T-helper 1 cell (primary cell): ENCODE measurements at places on chromosomes 1 and 21.
A peak's percentile ranks its signal among the peaks of the same experiment; 100 is the strongest.

DNA sequence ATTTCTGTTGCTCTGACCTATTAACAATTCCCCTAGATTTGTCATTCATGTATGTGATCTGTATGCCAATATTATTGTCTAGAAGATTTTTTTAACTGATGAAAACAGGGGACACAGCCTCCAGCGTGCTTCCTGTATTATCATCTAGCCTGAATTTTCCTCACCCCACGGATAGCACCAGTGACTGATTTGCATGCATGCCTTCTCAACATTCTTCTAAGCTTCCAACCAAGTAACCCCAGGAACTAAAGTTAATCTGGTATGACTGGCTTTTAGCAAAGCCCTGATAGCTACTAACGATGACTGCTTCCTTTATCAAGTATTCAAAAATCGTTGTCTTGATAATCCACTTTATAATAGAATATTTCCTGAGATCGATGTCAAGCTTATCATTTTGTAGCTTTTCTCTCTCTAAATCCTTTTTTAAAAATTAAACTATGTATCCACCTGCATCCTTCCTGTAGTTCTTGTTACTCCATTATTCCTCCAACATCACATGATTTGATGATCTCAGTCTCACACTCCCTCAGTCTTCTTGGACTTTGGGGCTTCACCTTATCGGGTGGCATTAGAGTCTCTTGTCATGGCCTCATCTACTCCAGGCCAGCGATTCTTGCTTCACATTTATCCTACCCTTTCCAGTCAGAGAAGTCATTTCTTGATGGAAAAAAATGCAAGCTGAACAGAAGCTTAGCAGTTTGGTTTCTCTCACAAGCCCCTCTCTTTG, 19.0 kb downstream of the BCAR3 start:
- no peak for DNase-seq

- DNase-seq: peak; percentile 17
Observed at GRCh38 chr1:109214695-109215623, 1.2 kb downstream of the SARS1 start.

DNA sequence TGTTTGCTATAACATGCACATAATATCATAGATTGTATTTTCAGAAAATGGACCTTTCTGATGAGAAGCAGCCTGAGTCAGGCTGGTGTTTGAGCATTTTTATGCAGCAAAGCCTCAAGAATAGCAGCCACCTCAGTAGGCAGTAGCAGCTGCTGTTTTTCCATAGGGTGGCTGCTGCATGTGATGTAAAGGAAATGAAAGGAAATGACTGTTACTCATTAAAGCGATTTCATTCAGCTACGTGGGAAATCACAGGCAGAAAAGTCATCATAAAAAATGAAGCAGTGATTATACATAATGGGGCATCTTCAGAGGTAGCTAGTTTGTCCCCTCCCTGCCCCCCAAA, 110.4 kb downstream of the PATJ start:
- no peak for DNase-seq

- no peak for DNase-seq
Observed at GRCh38 chr1:154440036-154440804, 35.1 kb downstream of the IL6R start.

DNA sequence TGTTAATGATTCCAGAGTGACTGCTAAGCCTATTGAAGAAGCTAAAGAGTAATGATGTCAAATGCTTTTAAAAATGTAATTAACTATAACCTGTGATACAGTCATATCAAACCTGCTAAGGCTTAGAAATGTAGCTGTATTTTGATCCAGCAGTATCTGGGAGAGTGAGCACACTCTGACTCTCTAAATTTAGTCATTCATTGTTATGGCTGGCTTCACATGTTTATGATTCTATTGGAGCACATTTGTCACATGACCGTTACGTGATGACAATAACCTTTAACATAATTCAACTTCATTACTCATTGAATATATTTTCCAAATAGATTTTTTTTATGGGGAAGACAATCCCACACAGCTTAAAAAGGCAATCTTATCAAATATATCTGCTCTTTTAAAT, 587.1 kb downstream of the LMO4 start:
- no peak for DNase-seq

DNA sequence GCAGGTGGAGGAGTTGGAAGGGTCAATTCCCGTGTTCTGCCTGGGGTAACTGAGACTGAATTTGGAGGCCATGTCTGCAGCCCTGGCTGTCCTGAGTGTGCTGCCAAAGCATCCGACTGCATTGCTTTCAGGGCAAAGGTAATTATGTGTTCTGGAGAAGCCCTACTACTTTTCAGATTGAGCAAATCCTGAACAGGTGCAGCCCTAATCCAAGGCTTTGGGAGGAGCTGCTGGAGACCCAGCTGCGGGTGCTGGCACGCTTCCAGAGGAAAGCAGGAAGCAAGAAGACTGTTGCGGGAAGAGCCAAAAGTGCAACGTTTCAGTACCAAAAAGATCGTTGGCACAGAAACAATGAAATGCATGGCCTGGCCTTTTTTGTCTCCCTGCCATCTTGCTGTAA, 73.7 kb upstream of the NRIP1 start:
- no peak for DNase-seq

DNA sequence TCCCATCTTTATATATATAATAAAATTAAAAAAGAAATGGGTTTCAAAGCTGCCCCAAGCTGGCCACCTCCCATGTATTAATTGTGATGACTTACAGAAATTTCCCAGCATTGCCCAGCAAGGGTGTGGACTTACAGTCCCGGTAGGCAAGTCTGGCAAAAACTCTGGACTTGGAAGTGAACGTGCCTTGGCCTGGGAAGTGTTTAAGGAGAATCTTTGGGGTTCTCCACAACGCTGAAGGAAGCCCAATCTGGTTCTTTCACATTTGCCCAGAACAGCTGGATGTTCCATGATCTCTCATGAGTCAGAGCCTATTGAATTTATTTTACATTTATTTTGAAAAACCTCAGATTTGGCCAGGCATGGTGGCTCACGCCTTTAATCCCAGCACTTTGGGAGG, 98.4 kb upstream of the SLC45A1 start:
- DNase-seq: no peak

GRCh38 chr1:225471109-225471452, 43.2 kb upstream of the LBR start:
- DNase-seq: no peak

GRCh38 chr1:53549287-53549686, 90.1 kb downstream of the DMRTB1 start:
- DNase-seq: no peak

GRCh38 chr21:42317826-42318746, 2.9 kb upstream of the TFF3 start:
- DNase-seq: no peak

DNA sequence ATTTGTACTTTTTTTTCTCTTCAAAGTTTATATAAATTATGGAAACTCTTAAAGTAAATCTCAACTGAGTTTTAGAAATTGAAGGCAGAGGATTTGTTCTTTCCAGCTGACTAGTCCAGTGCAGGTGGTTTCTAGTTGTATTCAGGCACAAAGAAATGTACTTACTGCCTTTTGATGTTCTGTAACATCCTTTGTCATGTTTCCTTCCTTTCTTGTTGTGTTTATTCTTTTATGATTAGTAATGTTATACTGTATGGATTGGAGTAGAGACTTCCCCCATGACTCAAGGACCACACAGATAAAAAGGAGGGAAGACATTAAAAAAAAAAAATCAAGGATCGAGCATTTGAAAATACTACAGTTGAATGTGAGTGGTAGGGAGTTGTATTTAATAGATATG, 8.0 kb downstream of the HIPK1 start:
- no peak for DNase-seq

- no peak for DNase-seq
Observed at GRCh38 chr1:203084588-203085527, 954 bp downstream of the MYOG start.
